CD4-positive, alpha-beta T cell (primary cell): ENCODE measurements at places on chromosomes 1 and 21.

- DNase-seq = no peak
Observed at GRCh38 chr21:21064353-21064752, 66.1 kb downstream of the NCAM2 start.

- DNase-seq = no peak
Observed at GRCh38 chr1:2573250-2573920, 13.2 kb upstream of the PRXL2B start.

GRCh38 chr1:201322653-201323510 lies 39.6 kb downstream of the PKP1 start:
- no peak for DNase-seq

- DNase-seq = no peak
Observed at GRCh38 chr1:40981691-40982448, 2.4 kb downstream of the CTPS1 start.

- DNase-seq = no peak
Observed at GRCh38 chr1:157292809-157293564, 154.8 kb upstream of the ETV3 start.

GRCh38 chr1:68168545-68169171 lies 63.7 kb downstream of the WLS start:
- DNase-seq = no peak

GRCh38 chr1:154324669-154325582 lies at the start of gene ATP8B2:
Gene ATP8B2 (plus strand): TSS chr1:154325525. CDS start chr1:154328142, 2,617 bp downstream.
- DNase-seq = peak; percentile 71
